ENCODE measurements at places on chromosomes 6 and 20.

- DNase-seq: peak; percentile 90
Observed at GRCh38 chr6:27873021-27873940, 38.9 kb downstream of the OR2B2 start.

GRCh38 chr20:2932498-2932897 is 59.2 kb downstream of the PTPRA start:
- no peak for DNase-seq

GRCh38 chr6:33414592-33415271 is 3.2 kb downstream of the CUTA start:
- no peak for DNase-seq

DNA sequence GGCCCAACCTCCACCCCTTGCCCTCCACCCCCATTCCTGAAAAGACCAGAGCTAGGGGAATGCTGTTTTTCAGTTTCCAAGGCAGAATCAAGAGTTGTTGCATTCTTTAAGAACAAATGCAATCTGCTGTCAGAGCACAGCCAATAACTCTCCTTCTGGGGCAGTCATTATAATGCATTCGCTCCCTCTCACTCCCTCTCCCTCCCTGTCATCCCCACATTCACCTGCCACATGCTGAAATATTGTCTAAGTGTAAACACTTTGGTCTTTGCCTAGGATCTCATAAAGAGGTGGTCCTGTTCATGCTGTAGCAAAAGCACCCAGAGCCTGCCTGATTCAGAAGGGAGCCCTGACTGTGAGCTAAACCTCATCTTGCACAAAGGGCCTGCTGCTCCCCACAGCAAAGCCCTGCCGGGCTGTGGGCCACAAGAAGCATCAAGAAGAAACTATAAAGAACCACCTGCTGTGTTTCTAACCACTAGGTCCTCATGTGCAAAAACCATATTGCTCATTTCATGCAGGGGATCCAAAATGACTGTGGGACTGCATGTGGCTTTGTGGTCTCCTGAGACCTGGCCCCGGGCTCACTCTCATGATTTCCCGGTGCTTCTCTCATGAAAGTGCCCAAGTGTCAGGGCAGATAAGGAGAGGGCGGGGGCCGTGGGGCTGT is 85.6 kb downstream of the GPR6 start:
- no peak for DNase-seq

- no peak for DNase-seq
Observed at GRCh38 chr20:57475388-57476083, 49.4 kb downstream of the CTCFL start.

DNA sequence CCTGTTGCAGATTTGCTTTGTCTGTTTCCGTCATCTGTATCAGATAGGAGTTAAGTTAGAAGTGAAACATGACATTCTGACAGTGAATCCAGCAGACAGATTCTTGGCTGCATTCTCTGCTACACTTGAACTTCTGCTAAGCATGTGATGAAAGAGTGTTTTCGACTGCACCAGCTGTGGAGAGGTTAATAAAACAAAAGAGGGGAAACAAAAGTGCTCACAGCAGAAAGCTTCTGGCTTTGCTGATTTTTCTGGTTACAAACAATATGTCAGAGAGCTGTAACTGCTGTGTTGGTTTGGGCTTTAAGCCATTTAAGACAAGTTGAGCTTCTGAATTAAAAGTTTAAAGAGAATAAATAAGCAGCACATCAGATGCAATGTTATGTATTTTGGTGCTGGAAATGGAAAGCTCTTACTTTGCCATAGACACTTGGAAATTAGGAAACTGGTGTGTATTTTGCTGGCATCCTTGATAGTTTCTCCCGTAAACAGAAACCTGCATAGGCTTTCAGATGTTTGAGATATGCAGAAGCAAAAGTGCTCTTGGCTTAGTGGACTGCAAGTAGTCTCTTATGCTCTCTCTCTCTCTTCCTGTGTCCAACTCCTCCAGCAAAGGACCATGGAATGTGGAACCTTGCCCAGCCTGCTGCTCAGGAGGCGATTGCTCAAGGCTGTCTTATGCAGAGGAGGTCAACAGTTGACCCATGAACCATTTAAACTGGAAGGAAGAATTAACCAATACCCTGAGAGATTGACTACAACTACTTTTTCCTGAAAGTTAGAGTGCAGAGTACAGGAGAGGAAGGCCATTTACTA is 104.9 kb downstream of the RPS12 start:
- DNase-seq: no peak

DNA sequence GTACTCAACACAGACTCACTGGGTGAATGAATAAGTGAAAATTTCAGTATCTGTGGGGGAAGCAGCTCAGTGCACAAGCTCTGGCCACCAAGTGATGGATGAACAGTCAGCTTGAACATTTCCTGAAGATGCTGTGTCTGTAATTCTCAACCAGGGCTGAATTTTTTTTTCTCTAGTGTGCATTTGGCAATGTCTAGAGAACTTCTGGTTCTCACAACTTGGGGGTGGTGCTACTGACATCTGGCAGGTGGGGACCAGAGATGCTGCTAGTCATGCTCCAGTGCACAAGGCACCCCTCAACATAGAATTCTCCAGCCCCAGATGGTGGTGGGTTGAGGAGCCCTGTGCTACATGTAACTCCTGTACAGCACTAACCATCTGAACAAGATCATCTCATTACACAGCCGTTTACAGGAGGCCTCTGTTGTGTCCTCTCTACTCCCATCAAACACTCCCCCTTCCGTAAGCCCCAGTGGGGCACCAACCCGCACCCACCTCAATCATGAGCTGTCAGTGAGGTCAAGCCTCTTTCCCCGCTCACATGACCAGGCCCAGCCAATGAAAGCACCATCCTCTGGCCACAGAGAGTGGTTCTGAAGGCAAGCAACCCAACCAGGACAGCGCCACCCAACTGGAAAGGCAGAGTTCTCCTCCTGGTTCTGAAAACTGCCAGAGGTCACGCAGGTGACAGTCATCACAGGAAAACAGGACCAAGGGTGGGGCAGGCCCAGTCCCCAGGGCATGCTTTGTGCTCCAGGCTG is 103.9 kb upstream of the PMEPA1 start:
- DNase-seq: no peak
